ENCODE measurements at places on chromosomes 2 and 18.

DNA sequence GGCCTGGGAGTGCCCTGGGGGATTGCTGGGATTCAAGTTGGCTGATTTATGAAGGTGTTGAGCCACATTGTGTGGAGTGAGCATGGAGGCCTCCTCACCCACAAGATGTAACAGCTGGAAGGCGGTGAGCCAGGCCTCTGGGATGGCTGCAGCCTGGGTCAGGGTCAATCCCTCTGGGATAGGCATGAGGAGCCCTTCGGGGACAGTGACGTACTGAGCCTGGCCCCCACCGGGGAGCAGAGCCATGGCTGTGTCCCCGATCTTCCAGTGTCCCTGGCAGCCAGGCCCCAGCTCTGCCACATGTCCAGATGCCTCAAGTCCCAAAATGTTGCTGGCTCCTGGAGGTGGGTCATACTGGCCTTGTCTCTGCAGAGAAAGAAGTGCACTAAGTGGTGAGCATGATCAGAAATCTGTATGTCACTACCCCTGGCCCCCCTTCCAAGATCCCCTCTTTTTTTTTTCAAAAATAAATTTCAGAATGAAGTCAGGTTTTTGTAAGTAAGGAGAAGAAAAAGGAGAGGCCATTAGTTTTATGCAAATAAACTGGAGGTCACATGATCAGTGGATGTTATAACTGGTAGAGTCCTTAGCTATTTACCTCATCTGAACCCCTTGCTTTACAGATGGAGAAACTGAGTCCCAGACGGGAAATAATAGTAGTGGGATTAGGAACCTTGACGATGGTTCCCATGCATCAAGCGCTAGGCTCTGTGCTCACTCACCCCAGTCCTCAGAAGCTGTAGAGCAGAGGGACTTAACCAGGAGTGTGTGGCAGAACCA, 1.7 kb downstream of the TP53I3 start:
- DNase-seq = no peak

DNA sequence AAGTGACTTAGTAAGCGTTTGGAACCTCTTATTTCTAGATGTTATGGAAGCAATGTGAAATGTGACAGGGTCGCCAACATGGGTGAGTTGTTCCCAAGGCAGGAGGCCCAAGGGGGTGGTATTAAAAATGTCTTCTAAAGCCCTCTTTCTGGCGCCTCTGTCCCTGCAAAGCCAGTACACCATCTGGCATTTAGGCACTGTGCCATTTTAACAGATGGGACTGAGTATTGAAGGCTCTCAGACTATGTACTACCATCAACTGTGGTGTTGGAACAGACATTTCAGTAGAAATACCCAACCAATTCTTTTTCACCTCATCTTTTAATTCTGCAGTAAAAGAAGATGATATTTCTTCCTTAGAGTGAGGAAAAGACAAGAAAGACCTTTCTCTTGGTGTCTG, 384.5 kb upstream of the MMADHC start:
- DNase-seq = no peak

- DNase-seq = no peak
Measured at GRCh38 chr18:35513181-35513936, 15.6 kb upstream of the INO80C start.

DNA sequence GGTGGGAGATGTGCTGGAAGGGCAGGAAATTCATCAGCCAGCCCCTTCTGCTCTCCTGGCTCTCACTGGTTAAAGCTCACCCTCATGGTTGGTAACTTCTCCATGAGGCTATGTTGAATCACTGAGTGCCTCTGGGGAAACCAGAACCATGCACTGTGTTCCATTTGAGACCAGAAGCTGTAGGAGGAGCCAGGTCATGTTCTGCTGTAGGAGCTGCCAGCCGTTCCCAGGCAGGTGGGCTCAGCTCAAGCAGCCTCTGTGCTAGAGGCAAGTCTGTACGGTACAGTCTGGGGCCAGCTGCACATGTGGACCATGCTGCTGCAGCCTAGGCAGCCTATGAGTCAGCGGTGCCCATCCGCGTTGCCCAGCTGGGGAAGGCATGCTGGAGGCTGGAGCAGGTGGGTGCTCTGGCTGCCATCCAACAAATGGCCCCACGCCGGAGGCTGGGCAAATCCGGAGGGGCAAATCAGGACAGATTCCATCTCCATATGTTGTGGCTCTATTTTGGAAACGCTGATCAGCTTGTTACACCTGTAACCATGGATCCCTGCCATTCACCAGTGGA, 22.0 kb upstream of the KCNF1 start:
- no peak for DNase-seq

DNA sequence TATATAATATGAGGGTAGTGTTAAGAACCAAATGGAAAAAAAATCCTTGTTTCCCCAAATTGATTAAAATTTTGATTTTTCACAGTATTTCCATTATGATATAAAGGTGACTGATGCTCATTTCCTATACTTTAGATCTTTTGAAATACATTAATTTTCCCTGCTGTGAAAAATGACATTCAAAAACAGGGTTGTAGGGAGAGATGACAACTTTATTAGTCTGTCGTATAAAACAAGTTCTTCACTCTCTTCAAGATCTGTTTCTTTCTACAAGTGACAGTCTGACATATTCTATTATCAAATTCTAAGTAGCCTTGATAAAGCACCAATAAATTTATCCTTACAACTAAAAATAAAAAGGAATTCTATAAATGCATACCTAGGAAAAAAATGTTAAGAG, 45.3 kb upstream of the VWC2L start:
- DNase-seq = no peak

GRCh38 chr2:13109516-13109915, 392.8 kb downstream of the TRIB2 start:
- DNase-seq = no peak

DNA sequence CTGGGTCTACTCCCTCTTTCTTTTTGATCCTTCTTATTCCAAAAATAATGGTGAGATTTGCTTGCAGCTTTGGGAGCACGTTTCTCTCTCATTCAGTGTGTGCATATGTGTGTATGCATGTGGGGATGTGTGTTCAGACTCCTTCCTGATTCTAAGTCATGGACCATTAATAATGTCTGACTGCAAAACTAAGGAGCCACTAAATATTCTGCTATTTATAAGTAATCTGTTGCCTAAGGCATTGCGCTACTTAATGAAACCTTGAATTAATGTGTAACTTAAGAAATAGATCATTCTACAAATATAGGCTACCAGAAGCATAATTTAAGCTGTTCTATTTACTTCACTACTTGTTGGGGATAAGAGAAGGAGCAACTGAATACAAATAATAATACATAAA, 182.1 kb downstream of the TFCP2L1 start:
- DNase-seq = no peak

GRCh38 chr18:80253871-80254492, 6.7 kb upstream of the PARD6G start:
- peak; percentile 15 for DNase-seq

DNA sequence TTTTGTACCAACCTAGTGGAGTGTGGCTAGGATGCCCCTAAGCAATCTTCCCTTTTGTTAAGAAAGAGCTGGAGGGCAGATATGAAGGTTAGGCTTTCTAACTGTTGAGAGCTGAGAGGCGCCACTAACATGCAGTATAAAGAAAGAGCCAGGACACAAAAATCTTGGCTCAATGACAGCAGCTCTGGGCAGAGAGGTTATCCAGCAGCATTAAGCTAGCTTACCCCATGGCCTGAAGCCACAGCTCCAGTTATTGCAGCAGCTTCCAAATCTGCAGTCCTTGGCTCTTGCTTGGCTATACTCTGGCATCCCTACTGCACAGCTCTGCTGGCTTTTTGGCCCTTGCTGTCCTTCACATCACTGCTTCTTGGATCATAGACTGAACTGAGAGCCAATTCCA, 213.4 kb downstream of the GPD2 start:
- DNase-seq = no peak

DNA sequence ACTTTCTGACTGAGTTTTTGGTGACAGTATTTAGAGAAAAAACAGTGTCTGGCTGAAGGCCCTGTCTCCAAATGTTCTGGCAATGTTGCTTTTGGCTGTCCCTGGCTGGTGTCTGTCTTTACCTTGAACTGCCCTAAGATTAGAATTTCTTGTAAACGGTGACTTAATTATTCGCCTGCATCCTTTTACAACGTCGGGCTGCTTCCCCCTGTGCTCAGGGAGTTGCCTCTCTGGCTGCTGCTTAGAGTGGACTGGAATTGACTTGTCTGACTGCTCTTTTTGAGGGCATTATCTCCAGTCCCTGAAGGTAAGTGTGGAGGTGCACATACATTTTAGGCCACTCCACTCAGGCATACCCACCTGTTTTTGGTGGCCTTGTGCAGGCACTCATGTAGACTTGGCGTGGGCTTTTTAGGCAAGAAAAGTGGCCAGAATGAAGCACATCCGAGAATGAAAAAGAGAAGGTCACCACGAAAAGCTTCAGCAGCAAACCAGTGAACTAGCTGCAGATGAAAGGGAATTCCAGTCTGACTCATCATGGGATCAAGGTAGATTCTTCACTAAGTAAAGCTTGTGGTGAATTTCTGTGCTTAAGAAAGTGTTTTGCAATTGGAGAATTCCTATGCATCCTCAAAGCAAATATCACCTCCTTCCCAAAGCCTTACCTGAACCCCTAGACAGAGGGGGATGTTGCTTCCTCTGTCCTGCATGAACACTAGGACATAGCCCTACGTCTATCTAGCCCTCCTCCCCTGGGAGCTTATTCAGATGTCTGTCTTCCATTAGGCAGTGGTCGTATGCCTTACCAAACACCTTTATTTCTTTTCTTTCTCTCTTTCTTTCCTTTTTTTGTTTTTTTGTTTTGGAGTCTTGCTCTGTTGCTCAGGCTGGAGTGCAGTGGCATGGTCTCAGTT, 230.3 kb upstream of the TRIB2 start:
- no peak for DNase-seq

DNA sequence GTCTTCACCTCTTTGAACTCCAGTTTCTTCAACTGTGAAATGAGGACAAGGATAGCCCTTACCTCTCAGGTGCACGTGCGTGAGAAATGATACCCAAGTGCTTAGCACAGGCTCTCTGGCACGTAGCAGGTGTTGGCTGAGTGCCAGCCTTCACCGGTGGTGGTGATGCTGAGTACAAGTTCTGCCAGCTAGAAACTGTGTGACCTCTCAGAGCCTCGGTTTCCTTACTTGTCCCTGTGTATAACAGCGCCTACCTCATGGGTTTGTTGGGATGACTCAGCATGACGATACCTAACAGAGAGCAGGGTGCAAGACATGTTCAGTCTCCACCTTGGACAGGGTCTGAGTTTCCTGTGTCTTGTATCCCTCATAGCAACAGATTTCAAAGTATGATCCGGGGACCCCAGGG, 205.1 kb downstream of the TNS1 start:
- no peak for DNase-seq

GRCh38 chr2:119864318-119864717, 104.6 kb downstream of the PTPN4 start:
- DNase-seq = peak; percentile 67

DNA sequence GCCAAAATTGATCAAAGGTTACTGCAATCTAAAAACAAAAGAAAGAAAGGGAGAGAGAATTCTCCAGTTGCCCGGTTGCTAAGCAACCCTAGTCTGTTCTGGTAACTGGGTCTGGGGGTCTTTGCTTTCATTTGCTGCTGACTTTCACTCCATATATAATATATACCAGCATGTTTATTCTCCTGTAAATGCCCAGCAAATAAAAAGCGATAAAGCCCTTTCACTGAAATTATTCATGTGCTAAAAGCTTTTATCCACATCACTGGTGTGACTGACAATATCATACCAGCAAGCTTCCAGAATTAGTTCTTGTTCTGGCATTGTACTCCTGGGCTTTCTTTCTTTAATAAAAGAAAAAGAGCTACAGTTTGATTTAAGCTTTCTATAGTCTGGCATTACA, 75.5 kb upstream of the ST8SIA3 start:
- no peak for DNase-seq

Data from hematopoietic multipotent progenitor cell treated with erythropoietin and hydrocortisone succinate and interleukin-3 and kit ligand, for 4 days (in vitro differentiated cells).